Myocyte (in vitro differentiated cells): ENCODE measurements at places on chromosomes 7 and 10. TPM values are rescaled to one million over a fixed set of nuclear protein-coding genes. Genes with fewer than 3 reads are reported as not detected.

The HMX3 gene
- 0.47 TPM in 1 of 2 replicates, not detected in the other for total RNA-seq

DNA sequence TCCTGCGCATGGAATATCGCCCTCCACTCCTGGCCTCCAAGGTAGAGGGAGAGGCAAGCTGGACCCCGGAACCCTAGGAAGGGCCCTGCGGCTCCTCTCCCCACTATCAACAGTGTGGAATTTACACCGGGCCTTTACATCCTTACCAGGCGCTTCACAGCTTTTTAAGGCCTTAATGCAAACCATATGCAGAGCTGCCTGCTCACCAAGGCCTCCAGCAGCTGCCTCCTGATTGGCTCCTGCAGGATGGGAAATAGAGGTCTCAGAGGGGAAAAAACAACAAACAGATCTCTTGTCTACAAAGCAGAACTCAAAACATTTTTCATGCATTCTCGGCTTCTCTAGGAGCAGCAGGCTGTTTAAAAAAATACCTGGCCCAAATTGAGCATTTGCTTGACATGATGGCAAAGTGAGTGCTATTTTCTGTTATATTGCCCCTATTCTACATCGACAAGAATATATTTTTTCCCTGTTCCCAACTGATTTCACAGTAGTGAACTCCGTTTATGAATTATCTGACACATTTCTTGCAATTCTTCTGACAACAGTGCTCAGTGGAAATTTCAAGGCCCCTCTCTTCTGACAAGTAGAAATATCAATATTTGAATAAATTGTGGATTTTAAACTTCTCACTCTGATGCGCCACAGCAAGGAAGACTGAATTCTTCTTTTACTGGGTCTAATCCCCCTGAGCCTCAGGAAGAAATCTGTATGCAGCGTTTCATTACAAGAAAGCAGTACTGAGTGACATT, 51.7 kb downstream of the EBF3 start:
- no peak for DNase-seq

GRCh38 chr10:76628801-76629200, 1008.8 kb downstream of the KCNMA1 start:
- no peak for DNase-seq

The ACSM6 gene
- not detected in 2 replicates for total RNA-seq

The DOCK4 gene
- total RNA-seq: 13.2 and 16.3 TPM in 2 replicates

- no peak for DNase-seq
These were observed 57.1 kb upstream of the IL6 start for GRCh38 chr7:22669692-22670421.

DNA sequence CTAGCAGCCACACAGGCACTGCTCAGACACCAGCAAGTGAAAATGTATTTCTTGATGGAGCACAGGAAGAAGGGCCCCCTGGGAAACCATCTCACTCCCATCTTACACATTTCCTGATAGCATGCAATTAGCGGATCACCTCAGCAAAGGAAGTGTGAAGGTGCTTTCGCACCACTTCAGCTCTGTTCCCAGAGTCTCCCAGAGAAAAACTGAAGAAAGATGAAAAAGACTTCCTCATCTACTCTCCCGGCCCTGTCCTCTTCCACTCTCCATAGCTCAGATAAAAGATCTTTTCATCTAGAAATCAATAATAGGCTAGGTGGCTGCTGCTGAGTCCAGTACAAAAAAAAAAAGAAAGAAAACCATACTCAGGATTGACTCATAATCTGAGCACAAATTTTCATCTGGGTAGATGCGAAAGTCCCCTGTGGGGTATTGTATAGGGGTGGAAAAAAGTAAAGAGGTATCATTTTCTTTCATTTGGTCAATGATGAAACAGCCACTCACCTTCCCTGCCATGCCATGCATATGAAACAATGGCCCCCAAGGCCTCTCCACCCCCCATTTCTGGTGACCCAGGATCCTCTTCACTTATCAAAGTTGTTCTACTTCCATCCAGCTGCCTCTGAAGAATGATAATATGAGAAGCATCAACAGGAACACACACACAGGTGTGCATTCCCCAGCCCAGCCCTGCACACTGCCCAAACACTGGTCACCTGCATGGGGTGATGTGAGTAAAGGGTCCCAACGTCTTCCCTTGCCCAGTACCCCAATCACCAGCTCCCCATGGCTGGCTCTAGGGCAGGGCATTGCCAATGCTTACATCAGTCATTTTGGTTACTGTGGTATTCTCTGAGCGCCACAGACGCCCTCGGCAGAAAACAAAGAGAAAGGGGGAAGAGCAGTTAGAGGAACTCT, 48.8 kb upstream of the DGKI start:
- no peak for DNase-seq

The TFR2 gene
- total RNA-seq: not detected in 2 replicates

DNA sequence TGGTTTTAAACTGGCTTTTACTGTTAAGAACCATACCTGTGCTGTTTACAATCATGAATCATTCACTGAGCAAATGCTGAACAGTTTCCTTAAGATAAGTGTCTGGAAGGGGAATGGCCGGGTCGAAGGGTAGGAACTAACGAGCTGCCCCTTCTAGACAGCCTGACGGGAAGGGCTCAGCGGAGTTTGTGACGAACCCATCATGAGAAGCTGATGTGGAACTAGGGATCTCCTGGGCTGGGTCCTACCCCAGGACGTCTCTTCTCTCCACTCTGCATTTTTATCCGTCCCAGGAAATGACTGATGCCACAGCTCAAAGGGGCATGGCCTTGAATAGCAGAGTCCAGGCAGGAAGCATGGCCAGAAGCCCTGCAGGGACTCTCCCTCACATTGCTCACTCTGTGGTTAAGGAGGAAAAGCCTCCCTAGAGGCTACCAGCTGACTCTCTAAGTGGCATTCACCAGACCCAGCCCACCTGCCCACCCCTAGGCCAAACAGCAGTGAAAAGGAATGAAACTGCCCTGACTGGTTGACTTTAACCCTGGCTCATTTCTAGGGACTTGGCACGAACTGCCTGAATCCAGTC, 112.0 kb downstream of the PFKFB3 start:
- DNase-seq: no peak

The DYNC1I1 gene
- total RNA-seq: 1.1 and 1.6 TPM in 2 replicates

The UCN3 gene
- not detected in 2 replicates for total RNA-seq
